ENCODE measurements at places on chromosomes 6 and 20. TPM values are rescaled to one million over a fixed set of nuclear protein-coding genes. Genes with fewer than 3 reads are reported as not detected.
A peak's percentile ranks its signal among the peaks of the same experiment; 100 is the strongest.

The VSX1 gene
- not detected for total RNA-seq

The PRSS16 gene
- 0.82 TPM for total RNA-seq

GRCh38 chr6:131231103-131231502 is 95.8 kb downstream of the AKAP7 start:
- no peak for DNase-seq

- DNase-seq = no peak
These were observed 67.2 kb downstream of the PKIB start for GRCh38 chr6:122677406-122677805.

DNA sequence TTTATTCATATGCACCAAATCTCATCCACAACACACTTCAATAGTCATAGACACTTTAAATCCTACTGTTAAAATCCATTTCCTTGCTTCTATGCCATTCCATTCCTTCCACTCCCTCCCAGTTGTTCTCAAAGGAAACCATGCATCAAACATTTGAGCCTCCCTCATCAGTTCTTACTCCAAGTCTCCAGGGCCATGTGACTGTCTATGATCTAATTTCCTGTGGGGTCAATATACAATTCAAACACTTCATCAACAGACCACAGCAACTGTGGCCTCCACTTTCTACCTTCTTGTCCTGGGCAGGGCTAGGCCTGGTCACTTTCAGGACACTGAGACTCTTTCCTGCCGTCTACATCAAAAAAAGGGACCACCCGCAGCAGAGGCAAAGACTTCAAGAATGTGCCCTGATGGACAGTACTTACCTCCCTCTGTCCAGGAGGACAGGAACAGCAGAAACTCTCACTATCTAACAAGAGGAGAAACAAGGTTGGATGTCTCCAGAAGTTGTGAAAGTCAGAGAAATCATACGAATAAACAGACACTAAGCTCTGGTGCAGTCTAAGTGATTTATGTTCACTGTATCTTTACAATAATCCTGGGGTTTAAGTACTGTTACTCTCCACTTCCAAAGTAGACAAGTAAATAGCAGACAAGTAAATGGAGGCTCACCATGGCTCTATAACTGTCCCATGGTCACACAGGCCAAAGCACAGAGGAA is 160.2 kb downstream of the QRSL1 start:
- no peak for DNase-seq

- no peak for DNase-seq
These were observed 265.0 kb upstream of the MARCKS start for GRCh38 chr6:113591896-113592827.

The GLP1R gene
- total RNA-seq = not detected

- DNase-seq = peak; percentile 27
These were observed 5.2 kb downstream of the SLC35D3 start for GRCh38 chr6:136927292-136927691.

The GSTA3 gene
- not detected for total RNA-seq

GRCh38 chr6:155706341-155706740 is 250.7 kb upstream of the NOX3 start:
- DNase-seq = no peak

The TP53TG5 gene
- total RNA-seq = 0.16 TPM

The TMEM244 gene
- total RNA-seq = not detected

The ENPP3 gene
- 0.47 TPM for total RNA-seq

The ZNF184 gene
- 12.3 TPM for total RNA-seq

DNA sequence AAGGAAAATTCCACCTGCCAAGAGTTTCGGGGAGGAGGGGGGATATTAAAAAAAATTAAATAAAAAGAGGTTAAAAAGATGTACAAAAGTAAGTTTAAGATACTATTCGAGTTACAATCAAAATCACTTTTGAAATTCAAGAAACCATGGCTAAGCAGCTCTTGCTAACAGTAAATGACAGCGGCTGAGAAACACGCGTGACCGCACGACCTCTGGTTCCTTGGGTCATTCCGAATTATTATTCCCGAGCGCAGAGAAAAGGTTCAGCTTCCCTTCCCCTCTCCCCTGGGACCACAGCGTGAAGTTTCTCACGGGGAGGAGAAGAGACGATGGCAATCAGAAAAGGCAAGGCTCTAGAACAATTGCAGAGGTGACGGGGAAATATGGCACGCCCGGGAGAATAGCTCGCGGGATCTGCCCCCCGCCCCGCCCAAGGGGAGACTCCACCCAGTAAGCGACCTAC is 496 bp downstream of the TMEM242 start:
- DNase-seq = peak; percentile 90

DNA sequence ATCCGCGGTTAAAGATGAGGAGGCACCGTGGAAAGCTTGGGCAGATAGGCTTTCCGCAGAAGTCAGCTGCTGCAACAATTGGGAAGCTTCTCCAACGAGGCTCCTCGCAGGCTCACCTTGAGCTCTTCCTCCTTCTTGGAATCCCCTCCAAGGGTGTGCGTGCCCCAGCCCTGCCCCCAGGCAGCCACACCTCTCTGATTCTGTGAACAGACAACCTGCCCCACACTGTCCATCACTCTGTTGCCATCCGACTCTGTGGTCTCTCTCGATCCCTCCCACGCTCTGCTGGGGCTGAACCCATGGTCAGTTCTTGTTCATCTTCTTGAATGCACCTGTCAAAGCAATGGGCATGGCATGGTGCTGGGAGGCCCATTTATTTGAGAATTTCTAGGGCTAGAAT is 31.5 kb downstream of the PACSIN1 start:
- DNase-seq = no peak

The CEP85L gene
- total RNA-seq = 48.7 TPM

DNA sequence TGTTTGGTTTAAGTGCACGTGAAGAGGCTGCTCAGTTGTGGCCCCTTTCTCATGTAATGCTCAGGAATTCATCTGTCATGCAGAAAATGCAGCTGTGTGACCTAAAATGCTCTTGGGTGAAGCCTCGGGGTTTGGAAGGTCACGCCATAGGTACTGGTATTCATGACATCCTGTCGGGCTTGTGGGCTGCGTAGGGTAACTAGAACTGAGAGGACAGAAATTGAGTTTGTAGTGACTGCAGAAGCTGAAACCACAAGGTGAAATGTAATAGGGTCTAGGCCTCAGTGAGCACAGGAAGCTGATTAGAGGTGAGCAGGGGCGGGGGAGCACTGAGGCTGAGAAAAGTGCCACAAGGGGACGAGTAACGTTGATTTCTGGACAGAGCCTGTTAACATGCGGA is 128.8 kb downstream of the SOBP start:
- peak; percentile 89 for DNase-seq

The ESR1 gene
- 0.71 TPM for total RNA-seq

DNA sequence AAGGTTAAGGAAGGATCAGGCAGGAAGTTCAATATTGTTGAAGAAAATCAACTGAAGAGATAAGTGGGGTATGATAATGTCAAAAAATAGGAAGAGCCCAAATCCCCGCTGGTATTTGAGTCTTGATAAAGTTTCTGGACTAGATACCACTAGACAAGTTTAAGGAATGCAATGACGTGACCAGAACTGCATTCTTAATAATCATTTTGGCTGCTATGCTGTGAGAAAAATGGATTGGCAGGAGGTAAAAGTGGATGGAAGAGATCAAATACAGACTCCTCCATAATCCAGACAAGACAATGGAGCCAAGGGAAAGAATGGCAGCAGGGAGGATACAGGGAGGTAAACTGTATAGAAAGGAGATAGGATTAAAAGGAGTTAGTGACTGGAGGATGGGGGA is 128.2 kb downstream of the COL12A1 start:
- no peak for DNase-seq

All from activated CD8-positive, alpha-beta T cell treated with anti-CD3 and anti-CD28 coated beads, Interleukin-2, amount 10 ng/mL, durations not matched to agents 7 days and 5 days (primary cell).